Gastrocnemius medialis (tissue), 4 donors: ENCODE measurements at places on chromosomes 12 and 14. TPM values are rescaled to one million over a fixed set of nuclear protein-coding genes. Genes with fewer than 3 reads are reported as not detected.

DNA sequence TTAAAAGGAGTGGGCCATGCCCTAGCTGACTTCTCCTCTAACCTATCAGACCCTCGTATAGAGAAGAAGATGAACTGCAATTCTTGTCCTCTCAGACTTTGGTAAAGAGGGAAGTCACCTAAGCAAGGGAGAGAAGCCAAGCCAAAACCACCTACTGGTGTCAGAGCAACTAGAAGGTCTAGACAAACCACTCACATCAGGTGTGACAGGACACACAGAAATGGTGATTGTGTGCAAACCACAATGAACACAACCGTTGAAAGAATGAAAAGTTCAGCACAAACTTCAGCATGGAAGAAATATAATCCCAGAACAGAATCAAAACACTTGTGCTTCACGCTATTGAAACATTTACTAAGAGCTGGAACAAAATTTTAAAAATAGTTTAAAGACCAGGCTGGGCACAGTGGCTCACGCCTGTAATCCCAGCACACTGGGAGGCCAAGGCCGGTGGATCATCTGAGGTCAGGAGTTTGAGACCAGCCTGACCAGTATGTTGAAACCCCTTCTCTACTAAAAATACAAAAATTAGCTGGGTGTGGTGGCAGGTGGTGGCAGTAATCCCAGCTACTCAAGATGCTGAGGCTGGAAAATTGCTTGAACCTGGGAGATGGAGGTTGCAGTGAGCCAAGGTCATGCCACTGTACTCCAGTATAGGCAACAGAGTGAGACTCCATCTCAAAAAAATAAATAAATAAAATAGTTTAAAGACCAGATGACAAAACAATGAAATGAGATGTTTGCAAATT is 56.2 kb upstream of the NTF3 start:
- H3K4me3 ChIP-seq: no peak overlapping the region
- no peaks in the 10 kb centered on the region for H3K27me3 ChIP-seq
- no peak overlapping the region for H3K27ac ChIP-seq
- DNase-seq: no peak

DNA sequence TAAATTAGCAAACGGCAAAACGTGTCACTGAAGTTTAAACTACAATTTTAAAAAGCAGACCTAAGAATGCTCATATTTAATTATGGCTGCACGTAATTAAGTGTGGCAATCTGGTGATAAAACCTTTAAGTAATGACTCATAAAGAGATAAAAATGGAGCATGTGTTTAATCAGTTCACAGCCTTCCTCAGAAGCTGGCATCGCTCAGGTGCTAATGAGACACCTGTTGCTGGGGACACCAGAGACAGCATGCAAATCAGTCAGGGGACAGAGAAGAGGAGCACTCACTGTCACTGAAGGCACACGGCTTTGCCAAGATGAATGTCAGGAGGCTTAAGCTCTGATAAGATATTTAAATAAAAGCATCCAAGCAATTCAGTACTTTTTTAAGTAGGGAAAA is 840.3 kb downstream of the GALC start:
- DNase-seq: no peak
- H3K27ac ChIP-seq: no peak overlapping the region
- H3K27me3 ChIP-seq: no peaks in the 10 kb centered on the region
- no peaks in the 10 kb centered on the region for H3K36me3 ChIP-seq
- no peak overlapping the region for H3K4me3 ChIP-seq

- H3K27ac ChIP-seq: no peak overlapping the region
- no peaks in the 10 kb centered on the region for H3K4me1 ChIP-seq
- no peaks in the 10 kb centered on the region for H3K36me3 ChIP-seq
- H3K27me3 ChIP-seq: no peaks in the 10 kb centered on the region
- no peak for DNase-seq
These were observed 10.2 kb upstream of the CMKLR1 start for GRCh38 chr12:108349278-108349688.

The B4GALNT3 gene
- total RNA-seq: 0.75 TPM

The FAM186B gene
- total RNA-seq: 1.0 TPM

The DDX47 gene
- total RNA-seq: 75.4 TPM

GRCh38 chr14:80809663-80810062 is 131.9 kb downstream of the CEP128 start:
- no peaks in the 10 kb centered on the region for H3K27me3 ChIP-seq

The RASSF9 gene
- 1.3 TPM for total RNA-seq

DNA sequence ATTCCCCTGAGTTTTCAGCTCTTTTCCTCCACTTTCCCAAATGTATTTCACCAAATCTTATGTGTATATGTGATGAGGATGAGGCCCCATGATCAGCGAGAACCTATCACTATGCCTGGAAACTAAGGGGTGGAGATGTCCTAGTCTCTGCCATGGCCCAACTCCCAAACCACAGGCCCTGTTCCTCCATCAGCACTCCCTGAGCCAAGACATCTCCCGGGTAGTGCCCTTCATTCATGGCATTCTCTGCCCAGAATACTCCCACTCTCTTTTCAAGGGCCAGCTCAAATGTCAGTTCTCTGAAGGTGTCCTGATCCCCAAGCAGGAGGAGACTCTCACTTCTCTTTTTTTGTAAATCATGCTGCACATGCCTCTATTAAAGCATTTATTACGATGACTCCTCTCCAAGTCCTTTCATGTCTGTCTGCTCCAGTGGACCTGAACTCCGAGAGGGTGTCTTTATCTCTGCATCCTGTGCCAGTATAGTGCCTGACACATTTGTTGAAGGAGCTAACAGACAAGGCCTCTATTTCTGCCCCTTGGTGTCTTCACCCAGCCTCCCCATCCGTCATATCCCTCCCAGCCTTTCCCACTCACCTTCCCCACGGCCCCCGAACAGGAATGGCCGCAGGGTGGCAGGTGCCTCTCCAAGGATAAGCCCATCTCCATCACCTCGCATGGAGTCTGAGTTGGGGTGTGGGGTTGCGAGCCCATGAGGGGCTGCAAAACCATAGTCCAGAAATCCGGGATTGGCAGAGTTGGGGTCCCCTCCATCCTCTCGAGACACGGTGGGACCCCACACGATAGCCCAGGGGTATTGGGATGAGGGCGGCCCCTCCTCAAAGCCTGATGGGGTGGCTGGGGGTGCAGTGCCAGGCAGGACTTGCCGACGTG is 3.7 kb downstream of the PIANP start:
- no peak overlapping the region for H3K27ac ChIP-seq
- no peak overlapping the region for H3K4me3 ChIP-seq
- H3K27me3 ChIP-seq: peaks cover 48% of the 10 kb centered on the region
- no peaks in the 10 kb centered on the region for H3K4me1 ChIP-seq

The FAM90A1 gene
- total RNA-seq: not detected

The CISTR gene
- total RNA-seq: not detected

The LYZ gene
- 5.3 TPM for total RNA-seq

GRCh38 chr12:127150028-127150427 is 1116.9 kb upstream of the TMEM132C start:
- no peaks in the 10 kb centered on the region for H3K4me1 ChIP-seq
- no peak overlapping the region for H3K27ac ChIP-seq
- no peak overlapping the region for H3K4me3 ChIP-seq
- H3K27me3 ChIP-seq: no peaks in the 10 kb centered on the region
- no peaks in the 10 kb centered on the region for H3K36me3 ChIP-seq
- no peak for DNase-seq

DNA sequence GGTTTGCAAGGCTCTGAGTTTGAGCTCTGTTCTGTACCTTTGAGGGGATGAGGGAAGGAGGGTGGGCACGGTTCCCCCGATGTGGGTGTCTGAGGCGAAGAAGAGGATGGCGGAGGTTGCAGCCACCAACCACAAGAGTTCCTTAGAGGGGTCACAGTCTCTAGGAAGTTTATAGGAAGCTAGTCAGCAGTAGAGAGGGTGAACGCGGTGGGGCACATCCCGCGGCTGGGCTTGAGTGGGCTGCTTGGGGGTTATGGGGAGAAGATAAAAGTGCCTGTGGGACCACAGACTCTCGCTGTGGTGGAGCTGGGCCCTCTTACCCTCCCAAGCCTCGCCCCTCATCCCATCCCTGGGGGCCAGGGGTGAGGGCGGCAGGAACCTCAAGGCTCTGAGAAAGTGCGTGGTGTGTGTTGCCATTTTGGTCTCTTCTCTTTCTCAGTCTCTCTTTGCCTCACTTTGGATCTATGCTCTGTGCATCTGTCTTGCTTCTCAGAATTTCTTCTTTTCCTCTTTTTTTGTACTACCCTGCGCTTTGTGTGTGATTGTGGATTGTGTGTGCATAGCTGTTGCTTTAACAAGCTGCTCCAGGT is 2.7 kb downstream of the CD4 start:
- H3K4me1 ChIP-seq: no peaks in the 10 kb centered on the region
- no peak overlapping the region for H3K27ac ChIP-seq
- no peak overlapping the region for H3K4me3 ChIP-seq

DNA sequence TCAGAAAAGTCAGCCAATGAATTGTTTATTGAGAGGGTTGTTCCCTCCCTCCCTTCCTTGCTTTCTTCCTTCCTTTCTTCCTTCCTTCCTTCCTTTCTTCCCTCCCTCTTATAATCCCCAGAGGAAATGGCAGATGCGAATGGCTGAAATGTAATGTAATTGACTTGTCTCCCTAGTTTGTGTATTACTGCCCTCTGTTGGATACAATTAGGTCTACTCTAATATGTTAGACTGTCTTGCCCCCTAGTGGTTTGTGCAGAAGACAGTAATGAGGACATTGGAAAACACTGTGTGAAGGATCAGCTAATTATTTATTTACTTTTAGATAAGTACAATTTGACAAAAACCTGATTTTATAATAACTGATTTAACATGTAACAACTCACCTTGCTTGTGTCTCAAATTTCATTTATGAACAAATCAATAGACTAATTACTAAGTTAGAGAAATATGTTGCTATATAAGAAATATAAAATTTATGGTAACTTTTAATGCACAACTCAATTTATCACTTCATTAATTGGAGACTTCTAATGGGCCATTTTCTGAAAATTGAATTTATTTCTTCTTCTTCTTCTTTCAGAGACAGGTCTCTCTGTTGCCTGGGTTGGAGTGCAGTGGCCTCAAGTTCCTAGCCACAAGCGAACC is 229.8 kb upstream of the LRIG3 start:
- H3K4me3 ChIP-seq: no peak overlapping the region
- H3K36me3 ChIP-seq: no peaks in the 10 kb centered on the region

GRCh38 chr12:104305349-104305748 is 1.8 kb downstream of the EID3 start:
- no peak for DNase-seq
- H3K27ac ChIP-seq: no peak overlapping the region
- no peaks in the 10 kb centered on the region for H3K27me3 ChIP-seq

The PNMA1 gene
- 9.1 TPM for total RNA-seq

- H3K4me1 ChIP-seq: no peaks in the 10 kb centered on the region
- no peak overlapping the region for H3K27ac ChIP-seq
- no peak for DNase-seq
- H3K27me3 ChIP-seq: no peaks in the 10 kb centered on the region
- H3K36me3 ChIP-seq: no peaks in the 10 kb centered on the region
- no peak overlapping the region for H3K4me3 ChIP-seq
These were observed 219.2 kb downstream of the PDZRN4 start for GRCh38 chr12:41407232-41407799.

GRCh38 chr14:22303589-22304195 is 285.3 kb downstream of the DAD1 start:
- DNase-seq: no peak
- H3K27ac ChIP-seq: no peak overlapping the region
- H3K4me1 ChIP-seq: no peaks in the 10 kb centered on the region
- no peaks in the 10 kb centered on the region for H3K27me3 ChIP-seq
- H3K36me3 ChIP-seq: no peaks in the 10 kb centered on the region

GRCh38 chr14:37081218-37081617 is 91.2 kb downstream of the SLC25A21 start:
- no peak overlapping the region for H3K4me3 ChIP-seq
- H3K4me1 ChIP-seq: no peaks in the 10 kb centered on the region
- DNase-seq: no peak
- no peaks in the 10 kb centered on the region for H3K27me3 ChIP-seq

The TAS2R42 gene
- not detected for total RNA-seq

DNA sequence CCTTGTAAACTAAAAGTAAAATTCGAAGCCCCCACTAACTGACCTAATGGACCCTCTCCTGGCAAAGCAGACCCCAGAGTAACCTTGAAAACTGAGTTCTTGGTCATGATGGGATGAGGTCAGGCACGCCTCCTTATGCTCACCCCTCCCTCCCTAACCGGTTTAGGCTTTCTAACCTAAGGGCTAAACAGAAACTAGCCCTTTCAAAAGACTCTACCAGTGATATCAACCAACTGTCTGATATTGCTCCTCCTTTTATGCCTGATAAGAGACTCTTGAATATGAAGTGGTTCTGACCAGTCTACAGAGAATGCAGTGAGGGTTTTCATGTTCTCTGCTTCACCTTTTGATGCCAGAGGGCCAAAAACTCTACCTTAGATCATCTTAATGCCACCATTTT is 4.8 kb upstream of the LPCAT3 start:
- no peak for DNase-seq
- H3K36me3 ChIP-seq: no peaks in the 10 kb centered on the region
- H3K4me3 ChIP-seq: no peak overlapping the region
- no peak overlapping the region for H3K27ac ChIP-seq
- no peaks in the 10 kb centered on the region for H3K4me1 ChIP-seq
- H3K27me3 ChIP-seq: no peaks in the 10 kb centered on the region

DNA sequence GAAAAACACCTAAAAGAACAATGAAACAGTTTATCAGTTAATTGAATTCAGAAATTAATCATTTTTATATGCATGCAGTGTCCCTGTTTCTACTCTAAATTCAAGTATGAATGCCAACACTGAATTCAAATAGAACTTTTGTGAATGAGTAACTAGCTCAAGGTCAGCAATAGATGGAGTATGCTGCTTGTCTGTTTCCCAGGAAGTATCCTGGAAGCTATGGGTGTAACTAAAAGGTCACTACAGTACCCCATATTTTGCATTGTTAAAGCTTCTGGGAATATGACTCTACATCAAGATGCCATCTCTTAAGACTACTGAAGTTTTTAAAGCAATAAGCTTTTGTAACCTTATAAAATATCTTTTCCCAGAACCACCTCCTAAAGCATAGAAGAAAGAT is 681.4 kb upstream of the FBXO33 start:
- no peak overlapping the region for H3K4me3 ChIP-seq
- no peaks in the 10 kb centered on the region for H3K4me1 ChIP-seq
- DNase-seq: no peak
- no peaks in the 10 kb centered on the region for H3K36me3 ChIP-seq
- H3K27ac ChIP-seq: no peak overlapping the region

DNA sequence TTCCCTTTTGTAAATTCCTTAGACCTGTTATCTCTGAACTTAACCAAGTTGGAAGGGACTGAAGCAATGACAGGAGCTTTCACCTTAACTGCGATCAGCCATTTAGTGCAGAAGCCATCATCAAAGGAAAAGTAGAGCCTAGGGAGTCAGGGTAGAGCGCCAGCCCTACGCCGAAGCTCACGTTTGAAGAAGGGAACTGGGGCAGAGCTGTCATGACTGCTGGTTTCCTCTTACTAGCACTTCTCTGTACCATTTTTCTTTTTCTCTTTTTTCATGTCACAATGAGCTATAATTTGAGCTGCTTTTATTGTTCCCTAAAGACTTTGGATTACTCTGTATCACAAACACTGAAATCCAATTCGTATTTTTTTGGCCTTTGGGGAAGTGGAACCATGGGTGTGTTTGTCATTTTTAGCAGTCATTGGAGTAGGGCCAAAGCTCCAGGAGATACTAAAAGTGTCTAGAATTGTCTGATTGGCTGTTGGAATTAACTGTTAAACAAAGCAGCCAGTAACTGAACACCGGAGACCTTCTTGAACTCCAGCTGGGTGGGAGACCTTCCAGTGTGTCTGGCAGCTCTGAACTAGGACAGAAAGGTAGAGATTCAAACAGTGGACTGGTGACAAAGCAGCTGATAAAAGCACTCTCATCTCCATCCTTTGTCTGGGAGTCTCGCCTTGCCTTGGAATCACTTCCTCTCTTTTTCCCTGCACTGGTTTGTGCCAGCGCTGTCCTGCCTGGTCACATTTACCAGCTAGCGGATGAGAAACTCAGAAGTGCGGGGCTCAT is 9.1 kb downstream of the MTRFR start:
- H3K27ac ChIP-seq: peak overlapping the region; percentile 61
- H3K4me3 ChIP-seq: no peak overlapping the region
- H3K4me1 ChIP-seq: peaks cover 24% of the 10 kb centered on the region
- H3K27me3 ChIP-seq: no peaks in the 10 kb centered on the region
- no peak for DNase-seq
